ENCODE measurements at places on chromosomes 3 and 15.
A peak's percentile ranks its signal among the peaks of the same experiment; 100 is the strongest.

GRCh38 chr3:50132421-50133282, 22.5 kb upstream of the SEMA3F start:
- no peak for DNase-seq

- DNase-seq, result no peak
Measured at GRCh38 chr15:70530906-70531305, 232.5 kb downstream of the UACA start.

GRCh38 chr3:14133876-14134275, 9.0 kb downstream of the TMEM43 start:
- DNase-seq, result no peak

DNA sequence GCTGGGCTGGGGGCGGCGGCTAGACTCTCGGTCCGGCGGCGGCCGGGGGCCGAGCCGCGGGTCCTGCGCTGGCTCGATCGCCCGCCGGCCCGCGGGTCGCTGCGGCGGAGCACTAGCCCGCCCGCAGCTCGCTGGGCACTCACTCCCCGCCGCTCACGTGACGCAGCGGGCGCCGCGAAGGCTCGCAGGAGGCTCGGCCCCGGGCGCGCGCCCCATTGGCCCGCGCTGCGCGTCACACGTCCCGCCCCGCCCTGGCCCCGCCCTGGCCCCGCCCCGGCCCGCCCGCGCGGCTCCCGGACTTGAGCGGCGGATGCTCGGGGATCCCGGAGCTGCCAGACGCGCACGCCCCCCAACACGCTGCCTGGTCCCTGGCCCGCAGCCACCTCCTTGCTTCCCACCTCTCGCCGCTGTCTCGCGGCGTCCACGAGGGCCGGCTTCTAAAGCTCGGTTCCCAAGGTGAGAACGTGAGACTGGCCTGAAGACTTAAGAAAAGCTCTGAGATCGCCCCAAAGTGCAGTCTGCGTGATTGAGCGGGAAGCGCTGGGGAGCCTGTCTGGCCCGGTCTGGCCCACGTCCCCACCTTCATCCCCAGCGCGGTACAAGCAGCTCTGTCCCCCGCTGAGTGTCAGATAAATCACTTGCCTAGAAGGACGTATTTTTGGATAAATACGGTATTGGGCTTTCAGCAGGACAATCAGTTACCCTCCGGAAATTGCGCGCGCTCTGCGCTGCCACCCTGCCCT, at the start of gene KLF15:
TSS of gene KLF15 (minus strand) at position 114 of the 743 bp plus-strand sequence. CDS start 4,486 bp downstream, outside the sequence.
- DNase-seq, result peak; percentile 43

- no peak for DNase-seq
Measured at GRCh38 chr3:64220161-64220914, 4.9 kb downstream of the PRICKLE2 start.

DNA sequence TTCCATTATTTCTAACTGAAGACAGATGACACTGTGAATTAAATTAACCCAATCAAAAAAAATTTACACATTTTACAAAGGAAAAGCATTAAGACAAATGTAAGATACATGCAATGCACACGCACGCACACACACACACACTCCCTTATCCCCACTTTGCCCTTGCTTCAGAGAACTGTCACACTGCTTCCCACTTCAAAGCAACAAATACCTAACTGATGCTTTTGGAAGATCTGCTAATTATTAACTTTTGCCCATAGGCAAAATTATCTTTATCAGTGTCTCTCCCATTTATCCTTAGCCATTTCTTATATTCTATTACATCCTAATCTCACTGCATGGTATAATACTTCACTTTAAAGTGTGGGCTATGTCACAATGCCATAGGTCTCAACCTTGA, 60.3 kb downstream of the SETD2 start:
- DNase-seq, result no peak

DNA sequence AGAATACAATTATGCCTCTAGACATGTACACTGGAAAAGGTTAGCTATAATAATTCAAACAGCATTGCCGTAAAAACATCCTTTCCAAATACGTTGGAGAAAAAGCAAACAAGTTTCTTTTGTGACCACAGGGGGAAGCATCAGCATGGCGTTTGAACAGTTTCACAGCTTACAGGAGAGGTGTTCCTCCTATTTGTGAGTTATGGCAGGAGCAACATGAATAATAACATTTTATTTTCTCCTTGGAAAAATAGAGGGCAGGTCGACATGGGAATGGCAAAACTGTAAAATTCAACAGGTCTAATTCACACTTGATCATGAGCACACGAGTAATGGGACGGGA, 39.7 kb upstream of the GADL1 start:
- DNase-seq, result peak; percentile 40

Measured in HCT116 (cell line).